ENCODE measurements at places on chromosomes 7 and 10.

DNA sequence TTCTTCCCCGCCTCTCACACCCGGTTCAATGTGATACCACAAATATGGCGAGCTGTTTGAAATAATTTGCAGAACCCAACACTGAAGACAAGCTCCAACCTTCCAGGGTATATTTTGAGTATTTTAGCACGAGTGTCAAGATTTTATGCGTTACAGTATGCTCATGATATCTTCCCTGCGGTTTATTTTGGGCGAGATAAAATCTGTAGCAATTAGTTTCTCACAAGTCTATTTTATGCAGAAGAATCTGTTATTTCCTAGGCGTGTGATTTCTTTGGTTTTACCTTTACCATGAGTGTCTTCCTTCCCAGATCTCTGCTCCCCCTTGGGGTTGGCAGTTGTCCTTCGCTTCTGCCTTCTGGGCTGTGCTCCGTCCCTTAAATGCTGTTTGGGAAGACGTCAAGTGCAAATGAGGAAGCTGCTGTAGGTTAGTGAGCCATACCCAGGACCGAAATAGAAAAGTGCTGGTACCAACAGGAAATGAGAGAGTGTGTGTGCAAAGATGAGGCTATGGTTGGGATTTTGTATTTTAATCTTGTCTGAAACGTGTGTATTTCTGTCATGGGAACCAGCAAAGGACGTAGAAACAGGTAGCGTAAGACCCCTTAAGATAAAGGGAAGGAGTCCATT is 299.8 kb downstream of the KLF6 start:
- no peak for DNase-seq

DNA sequence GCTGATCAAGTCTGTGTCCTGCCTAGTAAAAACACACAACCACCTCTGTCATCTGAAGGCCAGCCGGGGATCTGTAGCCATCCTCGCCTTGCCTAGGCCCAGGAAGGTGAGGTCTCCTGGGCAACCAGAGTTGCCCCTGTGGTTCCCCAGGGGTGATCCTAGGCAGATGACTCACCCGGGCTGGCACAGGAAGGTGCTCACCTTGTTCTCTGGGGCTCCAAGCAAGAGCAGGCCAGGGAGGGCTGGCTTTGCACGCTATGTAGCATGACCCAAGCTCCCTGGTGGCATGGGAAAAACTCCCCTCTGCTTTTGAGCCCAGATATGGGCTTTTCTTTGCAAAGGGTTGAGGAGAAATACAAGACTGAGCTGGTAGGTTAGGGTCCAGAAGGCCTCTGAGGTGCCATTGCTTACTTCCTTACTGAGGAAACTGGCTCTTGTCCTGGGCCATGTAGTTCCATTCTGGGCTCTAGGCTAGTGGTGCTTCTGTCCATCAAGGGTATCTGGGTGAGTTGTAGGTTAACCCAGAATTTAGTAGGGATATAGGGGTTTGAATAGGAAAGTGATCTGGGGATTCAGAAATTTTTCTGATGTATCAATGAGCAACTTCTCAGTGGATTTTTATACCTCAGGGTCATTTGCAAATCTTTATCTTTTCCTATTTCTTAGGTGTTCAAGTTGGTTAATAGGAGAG is 112.0 kb downstream of the NT5C2 start:
- DNase-seq, result peak; percentile 55

DNA sequence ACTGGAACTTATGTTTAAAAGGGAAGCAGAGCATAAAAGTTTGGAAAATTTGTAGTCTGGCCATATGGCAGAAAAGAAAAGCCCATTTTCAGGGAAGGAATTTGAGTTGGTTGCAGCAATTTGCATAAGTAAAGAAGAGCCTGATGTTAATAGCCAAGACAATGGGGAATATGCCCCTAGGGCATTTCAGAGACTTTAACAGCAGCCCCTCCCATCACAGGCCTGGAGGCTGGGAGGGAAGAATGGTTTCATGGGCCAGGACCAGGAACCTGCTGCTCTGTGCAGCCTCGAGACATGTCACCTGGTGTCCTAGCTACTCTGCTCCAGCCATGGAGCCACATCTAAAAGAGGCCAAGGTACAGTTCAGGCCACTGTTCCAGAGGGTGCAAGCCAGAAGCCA is 35.3 kb downstream of the HTR7 start:
- DNase-seq, result no peak

DNA sequence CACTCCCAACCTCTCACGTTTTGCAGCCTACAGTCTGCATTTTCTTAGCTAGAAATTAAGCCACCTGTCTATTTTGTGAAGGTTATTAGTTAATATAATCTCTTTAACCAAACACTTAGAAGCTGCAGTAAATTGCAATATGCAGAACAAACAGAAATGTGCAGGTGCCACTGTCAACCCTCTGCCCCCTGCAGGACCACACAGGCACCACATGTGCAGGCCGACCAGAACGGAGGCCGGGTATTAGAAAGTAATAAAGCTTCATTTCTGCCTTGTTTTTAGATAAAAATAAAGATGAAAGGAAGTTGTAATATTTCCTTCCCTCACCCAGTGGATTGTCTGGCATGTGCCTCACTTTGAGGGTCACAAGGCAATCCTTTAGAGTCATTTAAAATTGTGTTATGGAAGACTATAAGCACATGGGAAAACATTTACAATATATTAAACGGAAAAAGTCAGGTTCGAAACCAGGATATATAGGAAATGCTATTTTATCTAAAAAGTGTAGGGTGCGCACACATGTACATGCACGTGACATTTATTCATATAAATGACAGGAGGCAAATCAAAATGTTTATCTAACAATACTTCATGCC is 158.2 kb downstream of the ARHGAP12 start:
- DNase-seq, result no peak

DNA sequence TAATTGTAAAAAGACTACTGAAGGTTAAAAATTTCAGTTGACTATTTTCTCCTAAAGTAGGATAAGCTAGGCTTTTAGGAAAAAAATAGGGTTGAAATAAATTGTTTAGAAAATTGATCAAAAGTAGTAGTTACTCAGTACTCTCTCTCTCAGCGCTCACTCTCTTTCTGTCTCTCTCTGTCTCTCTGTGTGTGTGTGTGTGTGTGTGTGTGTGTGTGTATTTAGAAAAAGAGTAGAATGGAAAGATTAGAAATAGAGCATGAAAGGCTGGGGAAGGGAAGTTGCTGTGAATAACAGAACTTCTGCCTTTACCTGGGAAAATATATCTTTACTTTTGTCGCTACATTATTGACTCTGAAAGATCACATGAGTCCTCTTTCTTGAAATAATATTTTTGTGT is 20.6 kb downstream of the ADK start:
- no peak for DNase-seq

- DNase-seq, result no peak
Measured at GRCh38 chr7:78213402-78213801, 414.8 kb downstream of the PHTF2 start.

DNA sequence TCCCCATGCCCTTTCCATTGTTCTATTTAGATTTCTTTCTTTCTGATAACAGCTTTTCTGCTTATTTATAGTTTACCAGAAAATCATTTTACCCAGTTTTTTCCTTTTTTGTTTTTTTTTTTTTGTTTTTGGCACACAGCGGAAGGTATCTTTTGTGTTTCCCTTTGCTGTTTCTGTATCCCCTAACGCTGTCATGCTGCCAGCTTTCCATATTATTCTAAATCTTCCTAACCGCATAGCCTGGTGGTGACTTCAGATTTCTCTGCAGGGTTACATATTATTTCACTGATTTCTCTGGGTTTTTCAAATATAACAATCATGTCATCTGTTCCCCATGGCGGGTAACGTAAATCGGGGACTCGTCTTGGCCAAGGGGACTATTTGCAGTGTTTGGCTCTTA is 4.0 kb upstream of the SLC29A4 start:
- no peak for DNase-seq

DNA sequence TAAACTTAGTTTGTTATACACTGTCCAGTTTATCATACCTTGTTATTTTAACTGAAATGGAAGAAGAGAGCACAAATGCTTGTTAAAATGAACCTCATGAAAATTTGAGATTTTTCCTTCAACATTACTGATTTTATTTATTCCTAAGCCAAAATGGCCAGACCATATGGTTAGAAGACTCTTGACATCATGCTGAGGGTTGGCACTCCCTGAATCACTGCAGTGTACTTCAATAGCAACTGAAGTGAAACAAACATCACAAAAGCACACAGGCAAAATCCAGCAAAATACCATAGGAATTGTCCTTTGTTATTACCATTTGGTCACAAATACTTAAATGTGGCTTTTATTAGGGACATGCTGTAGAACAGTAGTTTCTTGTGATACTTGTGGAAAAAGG is 347.8 kb downstream of the NXPH1 start:
- DNase-seq, result no peak

Measured in kidney tubule cell (primary cell).